ENCODE measurements at places on chromosomes 6 and 20. TPM values are rescaled to one million over a fixed set of nuclear protein-coding genes. Genes with fewer than 3 reads are reported as not detected.

PPP1R14C gene
- not detected for total RNA-seq

RIPOR3 gene
- not detected for total RNA-seq

C6orf118 gene
- total RNA-seq = not detected

GTSF1L gene
- not detected for total RNA-seq

HLA-DRA gene
- 25.1 TPM for total RNA-seq

MLIP gene
- total RNA-seq = not detected

SLC35B3 gene
- 18.5 TPM for total RNA-seq

TLDC2 gene
- total RNA-seq = not detected

ZBP1 gene
- total RNA-seq = 21.7 TPM

ZNF165 gene
- total RNA-seq = 0.75 TPM

VSX1 gene
- total RNA-seq = not detected

AMD1 gene
- 63.1 TPM for total RNA-seq

SYCP2L gene
- total RNA-seq = not detected

SCGN gene
- total RNA-seq = not detected

CBLN4 gene
- not detected for total RNA-seq

Data from CD4-positive, alpha-beta memory T cell (primary cell).